Stomach (tissue), 19 donors: ENCODE measurements at places on chromosomes 6 and 20. TPM values are rescaled to one million over a fixed set of nuclear protein-coding genes. Genes with fewer than 3 reads are reported as not detected.

Gene BMP6
- 2.8 TPM for total RNA-seq

Gene TCP1
- 52.7 TPM for total RNA-seq

- DNase-seq, result no peak
Observed at GRCh38 chr20:16111852-16112412, 461.3 kb downstream of the KIF16B start.

GRCh38 chr20:10649797-10650160, 24.0 kb downstream of the JAG1 start:
- DNase-seq, result no peak
